ENCODE measurements at places on chromosomes 12 and 14. TPM values are rescaled to one million over a fixed set of nuclear protein-coding genes. Genes with fewer than 3 reads are reported as not detected.

LYZ gene
- 7.1 TPM for polyA plus RNA-seq

MMP19 gene
- 2.0 TPM for polyA plus RNA-seq

FGF6 gene
- not detected for polyA plus RNA-seq

GRCh38 chr12:98532687-98533304, 17.4 kb downstream of the TMPO start:
- DNase-seq, result peak; percentile 37

GRCh38 chr14:97902630-97903029, 1105.4 kb downstream of the VRK1 start:
- DNase-seq, result no peak

- DNase-seq, result peak; percentile 5
Measured at GRCh38 chr12:53844994-53845844, 93.4 kb upstream of the HOXC13 start.
